IPS-NIHi11 (cell line): ENCODE measurements at places on chromosomes 12 and 14.

GRCh38 chr12:113929312-113929989, 36.7 kb downstream of the RBM19 start:
- DNase-seq, result no peak

DNA sequence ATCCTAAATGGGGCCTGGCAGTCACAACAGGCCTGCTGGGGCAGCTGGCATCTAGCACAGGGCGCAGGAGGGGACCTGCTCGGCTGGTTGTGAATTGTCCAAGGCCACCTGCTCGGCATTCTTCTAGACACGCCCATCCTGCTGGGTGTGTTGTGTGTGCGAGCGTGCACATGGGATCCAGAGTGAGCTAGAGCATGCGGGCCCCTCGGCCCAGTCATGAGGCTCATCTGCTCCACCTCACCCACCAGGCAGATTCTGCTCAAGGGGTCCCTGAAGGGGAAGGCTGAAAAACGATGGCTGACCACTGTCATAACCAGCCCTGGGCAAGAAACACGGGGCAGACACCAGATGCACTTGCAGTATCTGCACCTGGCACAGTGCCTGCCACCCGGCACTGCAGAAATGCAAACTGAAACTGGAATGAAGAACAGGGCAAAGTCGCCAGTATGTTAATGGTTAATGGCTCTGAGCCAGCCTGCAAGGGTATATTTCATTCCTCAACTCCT, 31.8 kb downstream of the MAX start:
- peak; percentile 64 for DNase-seq

DNA sequence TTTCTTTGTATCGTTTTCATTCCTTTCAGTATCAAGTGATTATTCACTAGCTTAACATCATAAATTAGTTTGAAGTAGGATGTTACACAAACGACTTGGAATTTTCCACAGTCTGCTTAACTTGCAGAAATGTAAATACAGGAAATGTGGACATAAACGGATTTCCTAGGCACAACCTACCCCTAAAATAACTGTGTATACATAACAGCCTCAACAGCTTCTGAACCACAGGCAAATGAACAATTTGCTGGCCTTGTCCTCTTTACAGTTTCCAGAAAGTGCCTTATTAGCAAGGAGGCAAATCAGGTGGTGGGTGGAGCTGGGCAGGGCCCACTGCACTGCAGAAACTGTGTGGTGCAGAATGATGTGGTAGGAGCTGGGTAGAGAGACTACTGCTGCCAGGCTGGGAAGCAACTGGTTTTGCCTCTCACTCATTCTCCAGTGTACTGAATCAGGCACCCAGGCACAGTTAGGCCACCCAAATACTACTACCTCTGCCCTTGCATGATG, 14.1 kb downstream of the DRAM1 start:
- DNase-seq, result no peak

GRCh38 chr14:91977884-91978283, 30.4 kb upstream of the FBLN5 start:
- DNase-seq, result no peak

DNA sequence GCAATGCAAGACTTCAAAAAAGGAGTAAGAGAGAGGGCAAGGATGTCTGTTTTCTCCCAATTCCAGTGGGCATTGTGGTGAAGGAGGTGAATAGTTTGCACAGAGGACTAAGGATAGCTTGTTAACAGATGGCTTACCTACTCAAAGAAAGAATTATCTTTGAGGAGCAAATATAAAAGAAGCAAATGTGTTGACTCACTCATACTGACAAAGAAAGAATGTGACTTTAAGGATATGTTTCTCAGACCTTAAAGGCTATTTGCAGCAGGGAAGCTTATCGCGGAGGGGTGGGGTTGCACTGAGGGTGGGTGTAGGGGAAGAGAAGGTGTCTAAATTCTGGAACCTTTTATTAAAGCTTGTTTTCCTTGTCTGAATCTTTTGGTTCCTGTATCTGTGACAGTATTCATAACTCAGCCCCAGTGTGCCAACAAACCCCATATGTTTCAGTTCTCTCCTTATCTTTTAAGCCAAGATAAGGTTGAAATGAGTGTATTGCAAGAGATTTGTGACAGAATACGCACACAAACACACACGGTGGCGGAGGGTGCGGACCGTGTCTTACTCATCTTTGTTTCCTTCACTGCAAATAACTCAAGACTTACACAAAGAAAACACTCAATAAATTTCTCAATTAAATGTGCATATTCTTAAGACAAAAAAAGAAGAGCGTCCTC, 146.4 kb upstream of the ARID2 start:
- DNase-seq, result no peak

DNA sequence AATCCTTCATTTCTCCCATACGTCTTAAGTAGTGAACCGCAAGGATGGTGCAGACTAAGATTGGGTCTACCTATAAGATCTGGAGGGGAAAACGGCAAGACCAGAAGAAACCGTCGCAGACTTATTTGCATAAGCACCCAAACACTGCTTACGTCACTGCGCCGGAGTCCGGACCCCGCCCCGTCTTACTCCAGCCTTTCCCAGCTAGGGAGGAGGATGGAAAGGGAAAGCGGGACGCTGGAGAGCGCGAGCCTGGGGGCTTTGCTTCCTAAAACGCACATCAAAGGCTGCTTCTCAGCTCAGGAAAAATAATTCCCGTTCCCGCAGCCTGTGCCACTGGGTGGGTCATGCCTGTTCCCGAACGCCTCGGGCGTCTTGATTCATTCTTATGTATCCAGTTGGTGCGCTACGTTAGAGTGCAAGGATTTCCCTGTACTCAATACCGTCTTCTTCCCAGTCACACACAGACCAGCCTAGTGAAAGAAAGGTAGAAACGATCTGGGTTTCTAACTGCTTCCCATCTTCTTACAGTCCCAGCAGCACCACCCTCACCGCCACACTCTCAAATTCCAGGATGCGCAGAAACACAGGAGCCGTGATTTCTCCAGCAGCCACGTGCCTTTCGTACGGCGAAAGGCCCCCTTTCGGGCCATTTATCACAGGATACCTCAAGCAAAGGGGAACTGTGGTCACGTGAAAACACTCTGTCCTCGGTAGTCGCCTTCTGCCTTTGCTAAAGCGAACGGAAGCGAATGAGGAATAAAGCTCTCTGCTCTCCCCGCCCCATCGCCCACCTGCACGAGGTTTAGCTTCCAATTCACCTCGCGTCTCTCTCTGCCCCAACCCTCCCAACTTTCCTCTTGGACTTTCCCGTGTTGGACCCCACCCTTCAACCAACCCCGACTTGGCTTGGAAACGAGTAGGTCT, 1.1 kb downstream of the SLC6A15 start:
- peak; percentile 86 for DNase-seq

- DNase-seq, result no peak
Measured at GRCh38 chr12:92961949-92962348, 32.9 kb upstream of the EEA1 start.
